ENCODE measurements at places on chromosomes 11 and 22.
A peak's percentile ranks its signal among the peaks of the same experiment; 100 is the strongest.

- no peak for DNase-seq
Measured at GRCh38 chr22:50568626-50569025, 5.9 kb upstream of the SYCE3 start.

- no peak for DNase-seq
Measured at GRCh38 chr11:90656171-90656570, 433.3 kb upstream of the CHORDC1 start.

DNA sequence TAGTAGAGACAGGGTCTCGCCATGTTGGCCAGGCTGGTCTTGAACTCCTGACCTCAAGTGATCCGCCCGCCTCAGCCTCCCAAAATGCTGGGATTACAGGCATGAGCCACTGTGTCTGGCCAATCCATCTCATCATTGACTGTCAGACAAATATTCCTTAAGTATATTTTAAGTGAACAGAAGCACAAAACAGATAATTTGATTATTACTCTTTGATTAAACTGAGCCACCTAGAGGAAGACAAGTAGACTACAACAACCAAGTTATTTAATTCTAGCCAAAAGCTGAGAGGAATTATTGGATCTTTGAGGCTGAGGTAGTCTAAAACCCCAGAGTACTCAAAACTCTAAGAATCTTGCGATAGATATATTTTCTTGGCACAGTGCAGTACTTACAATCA, 1.2 kb downstream of the ACRV1 start:
- DNase-seq: no peak

- no peak for DNase-seq
Measured at GRCh38 chr11:65090628-65091027, 5.4 kb upstream of the VPS51 start.

- no peak for DNase-seq
Measured at GRCh38 chr11:119371778-119372182, 9.7 kb downstream of the USP2 start.

DNA sequence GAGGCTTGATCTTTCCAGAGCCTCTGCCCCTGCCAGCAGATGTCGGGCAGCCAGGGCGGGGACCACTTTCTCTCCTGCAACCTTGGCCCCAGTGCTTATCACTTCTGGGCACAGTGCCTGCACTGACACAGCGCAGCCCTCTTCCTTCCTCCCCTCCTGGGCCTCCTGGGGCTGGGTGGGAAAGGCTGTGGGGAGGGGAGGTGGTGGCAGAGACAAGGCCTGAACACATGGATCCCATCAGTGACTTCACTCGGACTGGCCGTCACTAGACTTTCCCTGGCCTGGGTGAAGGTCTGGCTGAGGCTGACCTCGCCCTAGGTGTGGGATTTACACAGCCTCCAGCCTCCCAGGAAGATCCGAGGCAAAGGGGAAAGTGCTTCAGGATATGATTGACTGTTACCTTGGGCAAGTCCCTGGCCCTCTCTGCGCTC, 68.1 kb downstream of the LRRC32 start:
- no peak for DNase-seq

DNA sequence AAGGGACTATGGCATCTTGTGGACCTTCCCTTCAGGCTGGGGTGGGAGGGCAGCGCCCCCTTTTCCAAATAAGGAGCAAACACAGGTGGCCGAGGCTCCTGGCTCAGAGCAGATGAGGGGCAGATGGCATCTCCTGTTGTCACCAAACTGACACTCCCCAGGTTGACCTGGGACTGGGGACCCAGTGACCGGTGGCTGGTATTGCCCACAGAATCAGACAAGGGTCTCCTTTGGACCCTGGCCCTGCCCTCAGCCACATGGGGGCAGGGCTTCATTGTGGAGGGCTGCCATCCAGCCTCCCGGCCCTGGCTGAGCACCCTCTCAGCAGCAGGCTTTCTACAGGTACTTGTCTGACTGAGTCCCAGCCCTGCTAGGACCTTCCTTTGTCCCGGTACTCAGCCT, 842 bp upstream of the SIGIRR start:
- DNase-seq: peak; percentile 47

DNA sequence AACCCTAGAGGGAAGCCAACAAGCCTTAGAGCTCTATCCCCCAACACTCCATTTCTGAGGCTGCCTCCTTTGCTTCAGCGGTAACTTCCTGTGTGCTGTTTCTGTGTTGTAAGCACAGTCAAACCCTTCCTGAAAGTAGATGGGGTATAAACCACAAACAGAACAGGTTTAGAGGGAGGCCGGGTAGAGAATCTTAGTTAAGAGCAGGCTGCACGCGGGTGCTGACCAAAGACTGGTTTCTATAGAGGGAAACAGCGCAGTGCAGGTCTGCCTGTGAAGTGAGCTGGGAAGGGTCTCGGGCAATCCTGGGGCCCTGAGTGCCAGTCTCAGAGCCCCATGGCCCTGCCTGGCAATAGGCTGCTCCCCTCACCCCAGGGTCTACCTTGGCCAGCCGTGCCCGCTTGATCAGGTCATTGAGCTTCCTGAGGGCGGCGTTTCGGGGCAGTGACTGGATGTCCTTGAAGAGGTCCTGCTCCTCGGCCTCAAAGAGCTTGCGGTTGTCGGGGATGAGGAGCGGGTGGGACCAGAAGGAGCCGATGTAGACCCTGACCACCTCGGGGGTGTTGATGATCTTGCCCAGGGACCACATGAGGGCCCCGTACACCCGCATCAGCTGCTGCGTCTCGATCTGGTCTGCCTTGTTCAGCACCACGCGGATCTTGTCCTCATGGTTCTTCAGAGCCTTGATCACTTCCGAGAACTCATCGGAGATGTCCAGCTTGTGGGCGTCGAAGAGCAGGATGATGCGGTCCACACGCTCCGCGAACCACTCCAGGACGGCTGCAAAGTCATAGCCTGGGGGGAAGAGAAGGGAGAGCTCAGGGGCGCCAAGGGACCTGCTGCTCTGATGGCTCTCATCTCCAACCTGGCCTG, 15.3 kb upstream of the CDC42BPG start:
- peak; percentile 68 for DNase-seq

- DNase-seq: no peak
Measured at GRCh38 chr22:46125816-46126765, 24.2 kb upstream of the PPARA start.

DNA sequence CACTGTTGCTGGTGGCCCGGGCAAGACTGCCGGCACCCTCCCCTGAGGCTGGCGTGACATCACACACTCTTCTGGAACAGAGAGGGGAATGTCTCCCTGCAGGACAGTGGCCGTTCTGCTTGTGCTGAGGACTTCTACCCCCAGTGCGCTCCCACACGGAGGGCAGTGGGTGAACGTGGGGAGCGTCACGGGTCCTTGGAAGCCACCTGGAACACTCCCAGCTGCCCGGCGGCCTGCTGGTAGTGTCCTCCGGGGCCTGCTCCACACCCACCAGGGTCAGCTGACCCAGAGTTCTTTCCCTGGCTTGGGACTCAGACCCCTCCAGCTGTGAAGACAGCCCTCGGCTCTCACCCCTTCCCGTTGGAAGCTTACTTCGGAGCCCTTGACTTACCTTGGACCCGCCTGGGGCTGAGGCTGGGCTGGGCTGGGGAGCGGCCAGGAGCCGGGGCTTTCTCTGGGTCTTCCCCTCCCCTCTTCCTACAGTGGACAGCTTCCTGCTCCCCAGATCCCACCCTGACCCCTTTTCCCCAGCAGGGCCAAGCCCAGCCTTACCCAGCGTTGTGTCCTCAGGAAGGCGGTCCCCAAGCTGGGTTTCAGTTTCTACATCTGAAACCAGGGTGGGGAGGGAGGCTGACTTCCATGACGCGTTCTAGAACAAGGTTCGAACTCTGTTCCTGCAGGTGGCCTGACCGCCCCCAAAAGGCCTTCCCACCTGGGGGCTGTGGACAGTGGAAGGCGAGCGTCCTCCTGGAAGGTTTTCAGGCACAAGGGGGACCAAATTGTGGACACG, 14.8 kb upstream of the GAL start:
- no peak for DNase-seq

DNA sequence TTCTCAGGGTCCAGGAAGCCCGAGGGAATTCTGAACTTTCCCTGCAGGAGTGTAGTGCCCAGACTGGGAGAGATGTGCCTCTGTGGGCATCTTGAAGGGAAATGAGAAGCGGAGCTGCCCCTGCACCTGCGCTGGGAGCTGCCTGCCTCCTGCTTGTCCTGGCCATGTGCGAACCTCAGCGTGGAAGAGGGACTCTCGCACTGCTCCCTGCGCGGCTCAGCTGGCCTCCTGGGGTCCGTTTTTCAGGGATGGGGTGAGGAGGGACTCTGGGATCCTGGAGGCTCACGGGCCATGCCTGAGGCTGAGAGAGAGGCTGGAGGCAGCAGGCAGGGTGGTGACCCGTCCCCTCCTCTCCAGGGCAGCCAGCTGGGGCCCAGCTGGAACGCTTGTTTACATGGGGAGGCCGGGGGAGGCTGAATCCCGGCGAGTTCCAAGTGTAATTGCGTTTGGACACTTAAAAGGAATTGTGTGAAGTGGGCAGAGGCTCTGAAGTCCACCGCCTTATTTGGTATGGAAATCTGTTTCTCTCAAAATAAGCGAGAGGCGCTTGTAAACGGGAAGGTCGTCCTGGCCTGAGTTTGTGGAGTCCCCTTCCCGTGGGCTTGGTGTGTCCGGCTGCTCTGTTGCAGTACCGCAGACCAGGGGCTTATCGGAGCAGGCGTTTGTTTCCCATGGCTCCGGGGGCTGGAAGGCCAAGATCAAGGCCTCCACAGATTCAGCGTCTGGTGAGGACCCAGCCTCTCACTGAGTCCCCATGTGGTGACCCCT, 1.2 kb upstream of the MRGPRF start:
- no peak for DNase-seq

GRCh38 chr11:95419915-95420314, 188.9 kb upstream of the SESN3 start:
- DNase-seq: no peak

- DNase-seq: no peak
Measured at GRCh38 chr11:118660681-118661424, 18.6 kb downstream of the TREH start.

DNA sequence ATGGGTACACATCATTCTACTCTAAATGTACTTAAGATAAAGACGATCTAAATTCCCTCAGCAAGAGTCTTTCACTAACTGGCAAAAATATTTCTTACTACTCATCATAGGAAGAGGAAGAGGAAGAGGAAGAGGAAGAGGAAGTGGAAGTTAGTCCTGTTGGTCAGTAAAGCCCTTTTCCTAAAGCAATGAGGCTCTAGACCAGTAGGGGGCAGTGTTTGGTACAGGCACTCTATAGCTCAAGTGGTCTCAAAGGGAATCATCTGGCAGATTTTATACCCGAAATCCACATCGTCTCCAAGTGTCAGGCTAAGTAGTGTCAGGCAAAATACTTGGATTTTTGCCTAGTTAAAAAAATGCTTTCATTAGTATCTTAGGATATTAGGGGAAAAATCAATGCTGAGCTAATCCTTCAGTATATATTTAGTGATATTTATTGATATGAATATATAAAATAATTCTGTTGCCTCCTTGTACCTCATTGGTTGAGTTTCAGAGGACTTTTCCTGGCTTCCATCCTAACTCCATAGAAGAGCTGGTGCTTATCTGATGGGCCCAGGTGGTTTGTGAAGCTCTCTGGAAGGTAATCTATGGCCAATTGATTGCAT, 7.7 kb downstream of the BLID start:
- DNase-seq: no peak

DNA sequence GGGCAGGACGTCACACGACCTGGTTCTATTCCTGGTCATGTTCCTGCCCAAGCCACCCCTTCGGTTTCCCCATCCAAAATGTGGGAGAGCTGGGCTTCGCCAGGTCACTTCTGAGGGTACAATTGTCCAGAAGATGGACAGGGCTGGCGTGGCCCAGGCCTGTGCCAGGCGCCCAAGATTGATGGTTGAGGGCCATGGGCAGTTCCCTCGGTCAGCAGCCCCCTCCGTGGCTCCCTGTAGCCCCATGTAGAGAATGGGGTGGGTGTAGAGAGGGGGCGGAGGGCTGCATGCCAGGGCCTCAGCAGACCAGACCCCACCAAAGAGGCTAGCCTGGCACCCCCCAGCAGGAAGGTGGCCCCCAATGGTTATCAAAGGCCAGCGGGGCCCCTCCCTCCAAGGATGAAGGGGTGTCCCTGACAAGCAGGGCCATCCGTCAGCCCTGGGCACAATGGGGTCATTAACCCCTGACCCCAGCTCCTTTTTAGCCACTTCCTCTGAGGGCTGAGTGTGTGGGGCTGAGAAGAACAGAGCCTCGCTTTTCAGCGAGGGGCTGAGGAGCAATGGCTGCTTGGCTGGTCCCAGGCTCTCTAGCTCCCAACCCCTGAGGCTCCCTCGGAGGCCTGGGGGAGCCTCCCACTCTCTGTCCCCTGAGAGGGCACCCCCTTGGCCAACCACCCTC, 11.0 kb upstream of the PICK1 start:
- no peak for DNase-seq

GRCh38 chr11:28777126-28777525, 668.9 kb downstream of the METTL15 start:
- DNase-seq: no peak
